ENCODE measurements at places on chromosomes 5 and 9. TPM values are rescaled to one million over a fixed set of nuclear protein-coding genes. Genes with fewer than 3 reads are reported as not detected.

DNA sequence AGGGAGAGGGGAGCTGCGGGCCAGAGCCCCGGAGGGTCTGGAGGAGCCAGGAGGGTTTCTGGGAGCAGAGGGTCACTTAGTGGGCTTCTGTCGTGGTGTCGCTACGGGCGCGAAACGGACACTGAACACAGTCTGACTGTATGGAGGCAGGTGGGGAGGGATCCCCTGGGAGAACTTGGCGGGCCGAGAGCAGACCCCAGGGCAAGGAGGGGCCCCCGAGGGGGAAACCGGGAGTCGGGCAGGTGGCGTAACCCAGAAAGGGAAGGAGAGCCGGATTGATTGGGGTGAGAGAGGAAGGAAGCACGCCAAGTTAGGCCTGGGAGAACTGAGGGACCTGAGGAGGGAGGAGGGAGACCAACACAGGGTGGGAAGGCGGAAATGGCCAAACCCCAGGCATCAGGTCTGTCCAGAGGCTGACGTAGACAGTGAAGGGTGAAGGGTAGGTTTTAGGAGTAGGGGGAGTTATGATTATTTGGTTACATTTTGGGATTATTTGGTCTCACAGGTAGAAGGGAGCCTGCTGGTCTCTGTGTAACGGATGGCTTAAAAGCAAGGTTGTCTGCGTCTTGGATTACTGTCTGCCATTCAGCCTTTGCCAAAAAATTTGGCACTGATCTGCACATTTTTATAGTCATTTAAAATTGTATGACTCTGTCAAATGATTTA is 3.3 kb upstream of the MSMP start:
- DNase-seq = peak; percentile 46

DNA sequence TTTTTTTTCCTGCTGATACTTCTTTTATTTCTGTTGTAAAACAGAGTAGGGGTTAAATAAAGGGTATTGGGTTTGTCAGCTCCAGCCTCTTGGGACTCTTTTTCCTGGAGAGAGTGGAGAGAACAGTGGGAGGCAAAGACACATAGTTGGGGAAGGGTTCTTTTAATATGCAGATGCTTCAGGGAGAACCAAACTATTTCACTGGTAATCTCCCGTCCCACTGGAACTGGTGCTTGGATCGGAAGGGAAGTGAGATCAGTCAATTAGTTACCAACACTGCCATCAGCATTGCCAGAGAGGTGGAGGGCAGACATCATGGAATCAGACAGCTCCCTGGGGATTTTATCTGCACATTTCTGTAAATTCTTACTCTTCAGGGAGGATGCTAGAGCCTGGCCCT is 47.6 kb upstream of the ELOVL7 start:
- no peak for DNase-seq

DNA sequence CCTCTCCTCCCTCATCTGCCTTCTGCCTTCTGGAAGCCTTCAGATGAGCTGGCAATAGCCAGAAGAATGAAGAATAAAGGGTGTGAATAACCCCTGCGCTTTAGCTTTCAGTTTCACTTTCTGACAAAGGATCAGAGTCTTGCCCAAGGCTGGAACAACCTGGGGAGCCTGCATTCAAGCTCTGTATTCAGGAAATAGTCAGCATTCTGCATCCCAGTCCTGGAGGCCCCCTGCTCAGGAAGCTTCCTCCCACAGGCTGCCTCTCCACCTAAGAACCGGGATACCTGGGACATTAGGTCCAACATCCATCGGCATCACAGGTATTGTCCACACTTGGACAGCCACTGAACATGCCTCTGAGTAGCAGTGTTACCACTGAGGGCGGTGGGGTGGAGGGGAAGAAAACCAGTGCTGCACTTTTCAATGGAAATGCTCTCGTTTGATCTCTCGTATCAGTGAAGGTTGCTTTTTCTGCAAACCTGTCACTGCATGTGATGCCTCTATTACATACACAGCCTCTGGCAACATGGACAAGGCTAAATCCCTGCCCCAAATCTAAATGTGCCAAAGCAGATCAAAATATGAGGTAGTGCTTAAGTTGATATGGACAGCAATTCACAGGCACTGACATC is 39.8 kb upstream of the ACO1 start:
- DNase-seq = peak; percentile 53

- DNase-seq = no peak
Observed at GRCh38 chr9:131671133-131671520, 68.7 kb downstream of the RAPGEF1 start.

DNA sequence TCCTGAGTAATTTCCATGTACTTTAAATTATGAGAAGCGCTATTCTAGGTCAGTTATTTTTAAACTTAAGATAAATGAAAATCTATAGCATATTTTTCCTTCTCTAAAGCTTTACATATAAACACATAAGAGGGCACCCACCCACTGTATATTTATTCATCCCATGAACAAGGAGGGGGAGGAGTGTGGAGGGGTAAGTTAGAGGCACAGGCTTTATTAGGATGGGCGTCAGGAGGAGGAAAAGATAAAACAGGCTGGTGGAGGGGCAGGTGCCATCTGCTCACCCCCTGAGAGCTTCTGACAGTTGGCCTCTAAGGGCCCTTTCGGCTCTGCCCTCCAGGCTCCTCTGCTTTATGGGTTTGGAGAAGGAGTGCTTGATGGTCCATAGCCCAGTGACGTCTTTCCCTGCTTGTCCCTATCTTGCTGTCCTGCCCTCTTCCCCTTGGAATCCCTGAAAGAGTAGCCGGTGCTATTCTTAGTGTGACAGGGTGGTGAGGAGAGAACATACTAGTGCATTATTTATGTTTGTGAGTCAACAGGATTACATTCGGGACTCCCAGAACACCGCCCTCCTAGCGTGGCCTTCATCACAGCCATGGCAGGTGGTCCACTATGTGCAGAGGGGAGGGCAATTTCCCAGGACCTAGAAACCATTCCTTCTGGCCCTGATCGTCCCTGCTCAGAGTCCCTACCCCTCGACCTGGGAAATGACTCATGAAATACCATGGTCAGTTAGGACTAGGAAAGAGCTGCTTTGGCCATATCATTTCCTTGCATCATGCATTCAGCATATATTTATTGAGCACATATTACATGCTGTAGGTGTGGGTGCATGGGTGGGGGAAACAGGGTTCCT is 7.9 kb upstream of the SYNPO start:
- DNase-seq = no peak

DNA sequence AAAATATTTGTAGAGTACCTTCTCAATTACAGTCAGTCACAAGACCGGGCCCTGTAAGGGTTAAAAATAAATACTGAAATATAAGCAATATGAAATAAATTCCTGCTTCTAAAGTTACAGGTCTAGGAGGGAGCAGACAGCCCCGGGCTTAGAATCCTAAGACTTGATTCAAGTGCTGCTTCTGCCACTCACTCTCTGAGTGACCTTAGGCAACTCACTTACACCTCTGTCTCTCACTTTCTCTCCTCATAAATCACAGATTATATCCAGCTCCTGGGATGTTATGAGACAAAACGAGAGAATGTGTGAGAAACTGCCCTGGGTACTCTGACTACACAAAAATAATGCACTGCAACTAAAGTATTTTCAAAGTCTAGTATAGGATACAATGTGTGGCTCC is 101.9 kb downstream of the PDE4D start:
- DNase-seq = no peak

DNA sequence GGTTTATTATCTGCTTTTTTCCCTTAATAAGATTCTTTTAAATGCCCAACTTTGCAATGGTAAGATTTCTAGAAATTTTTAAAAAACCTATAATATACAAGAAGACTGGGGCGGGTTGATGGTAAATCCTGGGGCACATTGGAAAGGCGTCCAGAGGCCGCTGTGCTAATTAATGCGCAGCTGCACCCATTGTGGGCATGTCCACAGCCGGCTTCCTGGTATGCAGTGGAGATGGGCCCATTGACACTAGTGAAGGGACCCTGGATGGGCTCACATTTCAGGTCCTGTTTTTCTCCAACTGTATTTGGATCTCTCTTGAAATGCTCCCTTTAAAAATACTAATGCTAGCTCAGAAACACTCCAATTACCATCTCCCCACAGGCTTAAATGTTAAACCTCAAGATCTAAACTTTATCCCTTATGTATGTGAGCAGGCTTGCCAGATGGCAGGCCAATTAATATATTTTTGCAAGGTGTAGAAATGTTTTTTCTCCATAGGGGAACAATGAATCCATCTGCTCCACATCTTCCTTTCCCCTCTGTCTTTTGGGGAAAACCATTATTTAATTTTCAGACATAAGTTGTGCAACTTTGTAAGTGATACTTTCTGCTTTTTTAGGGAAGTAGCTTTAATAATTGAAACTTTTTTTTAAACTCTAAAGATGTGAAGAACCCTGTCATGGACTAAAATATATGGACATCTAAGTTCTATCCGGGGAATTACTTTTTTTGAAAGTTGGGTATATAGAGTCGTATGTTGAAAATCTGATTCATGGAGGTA is 177.3 kb downstream of the CD180 start:
- DNase-seq = no peak

DNA sequence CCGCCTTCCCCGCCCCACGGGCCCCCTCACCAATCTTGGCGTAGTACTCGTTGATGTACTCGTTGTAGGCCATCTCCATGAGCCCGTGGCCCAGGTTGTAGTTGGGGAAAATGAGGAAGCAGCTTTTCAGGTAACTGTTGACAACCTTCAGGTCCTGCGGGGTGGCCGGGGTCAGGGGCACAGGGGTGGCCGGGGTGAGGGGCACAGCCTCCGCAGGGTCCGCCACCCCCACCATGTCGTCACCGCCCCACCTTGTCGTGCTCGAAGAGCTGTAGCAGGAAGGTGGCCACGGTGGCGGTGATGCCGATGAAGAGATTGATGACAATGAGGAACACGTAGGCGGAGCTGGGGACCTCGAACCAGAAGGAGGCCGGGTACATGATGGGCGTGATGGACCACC is 14.8 kb upstream of the CLIC3 start:
- DNase-seq = no peak

GRCh38 chr5:143251946-143252345 is 151.5 kb downstream of the NR3C1 start:
- DNase-seq = no peak

DNA sequence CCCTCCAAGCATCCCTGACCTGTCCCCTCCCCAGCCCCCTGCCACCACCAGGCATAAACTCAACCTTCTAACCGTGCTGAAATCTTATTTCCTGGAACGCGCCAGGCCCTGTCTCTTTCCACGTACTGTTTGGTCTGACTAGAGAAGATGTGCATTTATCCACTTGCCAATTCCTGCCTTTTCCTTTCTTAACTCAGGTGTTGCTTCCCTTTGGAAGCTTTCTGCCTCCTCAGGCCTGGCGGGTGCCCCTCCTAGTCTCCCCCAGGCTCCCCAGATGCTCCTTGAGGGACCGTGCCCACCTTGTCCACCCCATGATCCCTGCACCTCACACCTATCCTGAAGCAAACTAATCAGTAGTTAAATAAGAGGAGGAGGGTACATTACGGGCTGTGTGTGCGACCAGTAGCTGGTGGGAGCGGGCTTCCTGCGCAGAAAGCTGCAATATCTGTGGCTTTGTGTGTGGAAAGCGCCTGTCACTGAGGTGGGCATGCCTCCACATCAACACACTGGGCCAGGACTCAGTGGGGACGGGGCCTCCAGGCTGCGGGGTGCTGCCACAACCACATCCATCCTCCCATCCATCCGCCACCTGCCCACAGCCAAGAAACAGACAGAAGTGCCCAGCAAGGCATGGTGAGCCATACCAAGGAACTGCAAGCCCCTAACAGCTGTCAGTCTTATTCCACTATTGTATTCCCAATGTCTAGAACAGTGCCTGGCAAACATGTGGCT is 73.5 kb downstream of the COL23A1 start:
- no peak for DNase-seq

DNA sequence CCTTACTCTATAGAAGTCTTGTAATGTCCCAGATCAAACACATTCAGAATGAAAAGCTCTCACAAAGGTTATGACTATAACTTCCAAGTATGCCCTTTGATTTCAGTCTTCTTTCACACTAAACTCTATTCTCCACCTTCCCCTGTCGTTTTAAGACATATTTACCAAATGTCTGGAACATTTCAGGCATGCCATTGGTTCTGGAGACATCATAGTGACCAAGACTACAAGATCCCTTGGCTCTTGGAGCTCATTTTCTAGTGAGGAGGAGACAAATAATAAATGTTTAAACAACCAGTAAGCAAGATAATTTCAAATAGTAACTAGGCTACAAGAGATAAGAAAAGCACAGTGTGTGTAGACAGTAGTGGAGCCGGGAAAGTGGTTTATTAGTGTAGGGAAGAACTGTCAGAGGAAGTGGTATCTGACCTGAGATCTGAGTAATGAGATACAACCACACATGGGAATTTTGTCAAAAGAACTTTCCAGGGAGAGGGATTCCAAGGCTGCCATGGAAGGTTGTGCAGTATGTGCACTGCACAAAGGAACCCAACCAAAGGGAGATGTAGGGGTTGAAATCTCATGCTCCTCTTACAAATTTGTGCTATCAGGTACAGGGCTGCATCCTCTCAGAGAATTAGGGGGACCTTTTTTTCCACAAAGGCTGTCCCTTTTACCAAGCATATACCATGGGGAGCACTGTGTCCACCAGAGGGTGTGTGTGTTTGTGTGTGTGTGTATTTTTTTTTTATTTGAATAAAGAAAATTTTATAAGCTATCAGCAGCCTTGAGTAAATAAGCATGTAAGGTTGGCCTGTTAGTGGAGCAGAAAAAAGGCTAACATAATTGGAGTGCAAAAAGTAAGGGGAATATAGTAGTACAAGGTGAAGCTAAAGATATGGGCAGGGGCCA is 1279.1 kb upstream of the WWC1 start:
- no peak for DNase-seq

GRCh38 chr9:127770583-127770904 is 7.9 kb downstream of the SH2D3C start:
- DNase-seq = no peak

DNA sequence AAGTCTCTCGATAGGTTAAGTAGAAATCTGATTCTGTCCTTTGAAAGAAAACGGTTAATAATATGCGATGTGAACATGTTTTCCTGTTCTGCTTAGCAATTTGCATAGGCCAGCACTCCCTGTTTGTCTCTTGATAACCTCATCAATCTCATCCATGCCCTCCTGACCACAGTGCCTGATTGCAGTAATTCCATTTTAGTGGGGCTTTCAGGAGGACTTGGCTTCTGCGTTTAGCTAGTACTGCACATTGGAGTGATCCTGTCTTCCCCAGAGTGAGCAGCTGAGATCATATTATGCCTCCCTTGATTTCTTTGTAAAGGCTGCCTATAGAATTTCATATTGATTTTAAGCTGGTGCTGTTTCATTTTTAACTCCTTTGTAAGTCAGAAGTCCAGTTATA is 335.9 kb upstream of the ISL1 start:
- no peak for DNase-seq

GRCh38 chr5:109739741-109740728 is 50.3 kb downstream of the MAN2A1 start:
- DNase-seq = peak; percentile 58

- DNase-seq = no peak
Observed at GRCh38 chr5:158264264-158264663, 405.3 kb upstream of the CLINT1 start.

- no peak for DNase-seq
Observed at GRCh38 chr5:6446626-6447309, 1.9 kb upstream of the UBE2QL1 start.

GRCh38 chr5:141867139-141867538 is 11.1 kb downstream of the PCDH1 start:
- DNase-seq = no peak

Gene DOCK8
- total RNA-seq = 5.0 TPM

Gene AIF1L
- 10.7 TPM for total RNA-seq

Gene RORB
- 0.19 TPM for total RNA-seq

Gene TEK
- 0.09 TPM for total RNA-seq
